CD4-positive, alpha-beta T cell treated with Interleukin-2 at 100 ng/mL for 4 hours (primary cell): ENCODE measurements at places on chromosomes 13 and 19.

GRCh38 chr19:43439032-43439708, 24.5 kb downstream of the TEX101 start:
- DNase-seq = peak; percentile 91

DNA sequence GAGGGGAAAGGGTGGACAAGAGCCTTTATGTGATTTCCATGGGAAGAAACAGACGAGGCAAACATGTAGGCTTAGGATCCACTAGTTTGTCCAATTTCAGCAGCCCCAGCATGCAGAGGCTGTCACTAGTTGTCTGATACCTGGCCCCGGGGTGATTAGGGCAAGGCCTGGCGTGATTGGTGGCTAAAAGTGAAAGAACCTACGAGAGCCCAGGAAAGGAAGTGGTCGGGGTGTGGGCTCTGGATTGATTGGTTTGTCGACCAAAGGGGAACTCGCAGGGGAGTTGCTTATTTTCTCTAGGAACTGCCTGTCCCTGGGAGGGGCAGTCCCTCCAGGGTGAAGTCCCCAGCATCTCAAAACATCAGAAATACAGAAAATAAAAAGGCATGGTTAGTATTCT, 64.2 kb upstream of the UQCRFS1 start:
- peak; percentile 70 for DNase-seq

- DNase-seq = no peak
Observed at GRCh38 chr19:21586311-21587116, 81.1 kb downstream of the ZNF429 start.

DNA sequence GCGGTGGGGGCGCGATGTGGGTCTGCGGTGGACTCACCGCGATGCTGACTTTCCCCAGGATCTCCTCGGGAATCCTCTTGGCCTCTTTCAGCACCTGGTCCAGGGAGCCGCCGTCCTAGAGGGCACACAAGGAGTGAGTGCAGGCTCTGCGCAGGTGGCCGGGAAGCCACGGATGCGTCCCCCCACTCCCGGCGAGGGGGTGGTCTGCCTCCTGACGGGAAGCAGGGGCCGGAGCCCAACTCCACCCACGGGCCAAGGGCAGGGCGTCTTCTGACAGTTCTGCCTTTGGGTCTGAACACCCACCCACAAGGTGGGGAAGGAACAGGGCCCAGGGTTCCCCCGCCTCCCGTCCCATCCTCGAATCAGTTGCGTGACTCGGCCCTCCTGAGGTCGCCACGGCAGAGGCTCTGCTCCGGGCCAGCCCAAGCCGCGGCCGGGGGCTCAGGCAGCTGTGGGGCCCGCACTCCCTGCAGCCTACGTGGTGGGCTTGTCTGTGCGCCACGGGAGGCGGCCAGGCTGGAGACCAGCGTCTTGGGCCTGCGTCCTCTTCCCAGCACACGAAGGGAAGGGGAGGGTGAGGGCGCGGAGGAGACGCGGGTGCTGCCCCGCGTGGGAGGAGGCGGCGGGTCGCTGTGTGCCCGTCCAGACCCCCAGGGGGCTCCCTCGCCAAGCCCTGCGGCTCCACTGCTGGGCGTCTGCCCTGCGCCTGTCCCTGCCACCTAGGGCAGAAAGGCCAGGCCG, 21.4 kb downstream of the MAP2K2 start:
- DNase-seq = no peak

- no peak for DNase-seq
Observed at GRCh38 chr13:43316281-43316680, 292.9 kb downstream of the DNAJC15 start.

GRCh38 chr19:20038358-20039202, 725 bp downstream of the ZNF682 start:
- no peak for DNase-seq

DNA sequence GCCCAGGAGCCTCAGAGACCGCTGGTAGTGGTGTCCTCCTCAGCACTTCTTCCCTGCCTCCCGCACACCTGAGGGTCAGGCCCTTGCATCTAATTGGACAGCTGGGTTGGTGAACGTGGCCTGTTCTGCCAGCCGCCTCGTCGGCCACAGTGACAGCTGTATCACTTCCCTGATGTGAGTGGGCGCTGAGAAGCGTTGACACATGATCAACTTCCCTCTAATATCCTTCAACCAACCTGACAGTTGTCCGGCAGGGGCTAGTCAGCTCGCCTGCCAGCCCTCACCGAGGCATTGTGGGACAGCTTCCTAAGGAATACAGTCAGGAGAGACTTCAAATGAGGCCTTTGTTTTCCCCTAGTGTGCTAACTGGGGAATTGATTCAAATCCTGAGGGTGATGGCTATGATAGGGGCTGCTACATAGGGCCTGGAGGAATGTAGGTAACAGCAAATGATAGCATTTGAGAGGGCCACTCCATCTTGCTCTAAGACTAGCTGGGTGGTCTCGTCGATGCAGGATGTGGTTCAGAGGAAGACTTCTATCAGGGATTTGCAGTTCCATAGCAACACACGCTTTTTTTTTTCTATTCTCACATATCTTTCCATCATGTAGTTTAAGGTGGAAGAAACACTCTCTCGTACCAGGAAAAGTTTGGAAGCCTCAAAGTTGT, 230.8 kb downstream of the TSHZ3 start:
- DNase-seq = no peak

DNA sequence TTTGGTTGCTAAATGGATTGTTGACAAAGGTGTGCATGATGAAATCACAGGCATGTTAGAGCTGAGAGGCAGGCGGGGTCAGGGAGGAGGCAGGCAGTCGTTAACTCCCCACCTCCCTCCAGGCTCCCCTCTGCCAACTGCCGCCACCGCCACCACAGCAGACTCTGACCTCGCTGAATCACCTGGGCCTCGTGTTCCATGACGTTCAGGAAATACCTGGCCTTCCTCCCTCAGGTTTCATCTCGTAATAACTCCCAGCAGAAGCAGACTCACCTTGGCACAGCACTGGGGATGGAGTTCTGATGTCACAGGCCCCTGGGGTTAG, 198.5 kb downstream of the KATNAL1 start:
- no peak for DNase-seq

DNA sequence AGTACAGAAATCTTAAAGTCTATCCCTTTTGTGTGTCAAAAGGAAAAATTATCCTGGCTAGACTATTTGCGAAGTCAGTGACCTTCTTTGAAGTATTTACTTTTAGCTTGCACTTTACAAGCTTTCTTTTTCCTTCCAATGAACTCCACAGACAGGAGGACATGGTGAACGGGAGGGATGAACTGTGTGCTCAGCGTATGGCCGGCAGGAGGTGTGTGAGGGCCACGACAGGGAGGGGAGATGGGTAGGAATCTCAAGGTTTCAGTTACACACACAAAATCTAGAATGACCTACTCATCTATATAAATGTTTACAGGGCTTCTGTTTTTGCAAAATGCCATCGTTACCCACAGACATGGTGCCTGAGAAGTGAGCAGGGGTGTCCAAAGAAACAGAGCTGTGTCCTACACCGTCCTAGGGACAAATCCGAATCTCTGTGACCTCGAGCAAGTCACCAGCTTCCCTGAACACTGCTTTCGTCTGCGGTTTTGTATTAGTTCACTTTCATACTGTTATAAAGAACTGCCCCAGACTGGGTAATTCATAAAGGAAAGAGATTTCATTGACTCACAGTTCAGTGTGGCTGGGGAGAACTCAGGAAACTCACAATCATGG, 537.2 kb downstream of the LIG4 start:
- no peak for DNase-seq

- peak; percentile 89 for DNase-seq
Observed at GRCh38 chr19:18543814-18544475, 572 bp upstream of the FKBP8 start.

GRCh38 chr19:2309734-2310362, 1.9 kb upstream of the LINGO3 start:
- DNase-seq = no peak

GRCh38 chr19:33403973-33404304, 30.4 kb downstream of the CEBPG start:
- DNase-seq = no peak

DNA sequence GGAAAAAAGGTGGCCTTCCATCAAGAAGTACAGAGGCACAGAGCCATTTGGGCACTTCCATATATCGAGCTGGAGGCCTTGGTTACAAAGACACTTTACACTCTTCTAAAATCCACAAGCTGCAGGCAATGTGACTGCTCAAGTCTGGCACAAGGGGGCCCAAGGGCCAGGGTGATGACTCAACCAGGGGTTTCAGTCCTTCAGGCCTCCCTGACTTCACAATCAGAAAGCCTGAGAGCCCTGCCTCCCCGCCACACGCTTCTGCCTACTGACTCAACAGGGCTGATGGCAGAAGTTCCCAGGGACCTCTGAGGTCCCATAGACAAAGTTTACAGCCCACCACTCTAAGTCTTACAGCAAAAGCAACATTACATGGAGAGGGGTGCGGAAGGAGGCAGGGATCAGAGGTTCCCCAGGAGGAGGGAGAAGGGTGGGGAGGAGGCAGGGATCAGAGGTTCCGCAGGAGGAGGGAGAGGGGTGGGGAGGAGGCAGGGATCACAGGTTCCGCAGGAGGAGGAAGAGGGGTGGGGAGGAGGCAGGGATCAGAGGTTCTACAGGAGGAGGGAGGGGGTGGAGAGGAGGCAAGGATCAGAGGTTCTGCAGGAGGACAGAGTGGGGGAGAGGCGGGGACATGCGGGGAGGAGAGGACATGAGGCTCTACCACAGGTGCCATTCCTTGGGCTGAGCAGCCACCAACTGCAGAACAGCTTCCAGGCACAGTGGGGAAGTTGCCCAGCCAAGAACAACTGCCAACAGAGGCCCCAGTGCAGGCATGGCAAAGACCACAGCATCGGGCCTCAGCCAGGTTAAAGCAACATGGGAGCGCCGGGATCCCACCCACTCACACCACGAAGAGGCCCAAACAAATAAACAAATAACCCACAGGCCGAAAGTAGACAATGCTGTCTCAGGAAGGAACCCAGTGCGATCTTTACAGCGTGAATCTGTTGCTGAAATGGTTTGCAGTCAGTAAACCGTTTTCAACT, 52.0 kb downstream of the SLC7A1 start:
- peak; percentile 13 for DNase-seq

- DNase-seq = peak; percentile 47
Observed at GRCh38 chr19:50835785-50836542, 2.6 kb upstream of the KLK15 start.

GRCh38 chr19:22427547-22427946, 5.4 kb upstream of the ZNF98 start:
- no peak for DNase-seq

DNA sequence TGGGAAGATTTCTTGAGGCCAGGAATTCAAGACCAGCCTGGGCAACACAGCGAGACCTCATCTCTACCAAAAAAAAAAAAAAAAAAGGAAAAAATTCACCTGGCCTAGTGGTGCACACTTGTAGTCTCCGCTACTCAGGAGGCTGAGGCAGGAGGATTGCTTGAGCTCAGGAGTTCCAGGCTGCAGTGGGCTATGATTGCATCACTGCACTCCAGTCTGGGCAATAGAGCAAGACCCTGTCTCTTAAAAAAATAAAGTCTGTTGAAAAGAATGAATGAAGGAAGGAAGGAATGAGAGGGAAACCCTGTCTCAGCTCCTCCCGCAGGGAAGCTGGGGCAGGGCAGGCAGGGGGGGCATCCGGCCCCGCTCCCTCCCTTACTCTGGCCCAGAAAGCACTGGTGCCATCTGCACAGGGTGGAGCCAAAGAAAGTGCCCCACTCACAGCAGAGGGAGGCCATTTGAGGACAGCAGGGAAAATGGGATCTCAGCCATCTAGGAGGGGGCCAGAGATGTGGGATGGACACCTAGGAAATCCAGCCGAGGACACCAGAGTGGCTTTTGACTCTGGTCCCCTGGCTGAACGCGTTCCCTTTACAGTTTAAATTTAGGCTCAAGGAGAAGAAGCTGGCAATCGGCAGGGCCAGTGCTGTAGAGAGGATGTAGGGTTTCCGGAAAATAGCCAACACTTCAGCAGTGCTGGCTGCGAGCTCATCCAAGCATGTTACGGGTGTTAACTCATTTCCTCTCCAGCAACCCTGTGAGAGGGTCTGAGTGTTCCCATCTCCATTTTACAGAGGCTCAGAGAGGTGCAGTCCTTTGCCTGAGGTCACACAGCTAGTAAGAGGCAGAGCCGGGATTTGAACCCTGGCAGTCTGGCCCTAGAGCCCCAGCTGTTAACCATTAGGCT, 3.6 kb upstream of the HPN start:
- DNase-seq = no peak

- no peak for DNase-seq
Observed at GRCh38 chr13:95937714-95938320, 115.4 kb downstream of the UGGT2 start.
